ENCODE measurements at places on chromosomes 11 and 22.

GRCh38 chr11:133443206-133443747 lies 89.0 kb downstream of the OPCML start:
- no peak for DNase-seq

GRCh38 chr11:73317803-73318202 lies 9.7 kb downstream of the ARHGEF17 start:
- DNase-seq, result no peak

GRCh38 chr11:133978794-133979193 lies 22.0 kb upstream of the IGSF9B start:
- DNase-seq, result no peak

DNA sequence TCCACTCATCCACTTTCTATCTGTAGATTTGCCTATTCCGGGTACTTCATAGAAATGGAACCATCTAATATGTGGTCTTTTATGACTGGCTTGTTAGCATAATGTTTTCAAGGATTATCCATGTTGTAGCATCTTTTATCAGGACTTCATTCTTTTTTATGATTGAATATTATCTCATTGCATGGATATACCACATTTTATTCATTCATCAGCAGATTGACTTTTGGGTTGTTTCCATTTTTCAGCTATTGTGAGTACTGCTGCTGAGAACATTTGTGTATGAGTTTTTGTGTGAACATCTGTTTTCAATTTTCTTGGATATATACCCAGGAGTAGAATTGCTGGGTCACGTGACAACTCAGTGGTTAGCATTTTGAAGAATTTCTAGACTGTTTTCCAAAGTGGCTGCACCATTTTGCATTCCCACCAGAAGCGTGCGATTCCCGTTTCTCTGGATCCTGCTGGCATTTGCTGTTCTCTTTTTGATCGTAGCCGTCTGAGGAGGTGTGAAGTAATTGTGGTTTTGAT lies 8.9 kb downstream of the DERL3 start:
- no peak for DNase-seq

- DNase-seq, result no peak
Measured at GRCh38 chr11:102453921-102454320, 1.4 kb upstream of the TMEM123 start.

DNA sequence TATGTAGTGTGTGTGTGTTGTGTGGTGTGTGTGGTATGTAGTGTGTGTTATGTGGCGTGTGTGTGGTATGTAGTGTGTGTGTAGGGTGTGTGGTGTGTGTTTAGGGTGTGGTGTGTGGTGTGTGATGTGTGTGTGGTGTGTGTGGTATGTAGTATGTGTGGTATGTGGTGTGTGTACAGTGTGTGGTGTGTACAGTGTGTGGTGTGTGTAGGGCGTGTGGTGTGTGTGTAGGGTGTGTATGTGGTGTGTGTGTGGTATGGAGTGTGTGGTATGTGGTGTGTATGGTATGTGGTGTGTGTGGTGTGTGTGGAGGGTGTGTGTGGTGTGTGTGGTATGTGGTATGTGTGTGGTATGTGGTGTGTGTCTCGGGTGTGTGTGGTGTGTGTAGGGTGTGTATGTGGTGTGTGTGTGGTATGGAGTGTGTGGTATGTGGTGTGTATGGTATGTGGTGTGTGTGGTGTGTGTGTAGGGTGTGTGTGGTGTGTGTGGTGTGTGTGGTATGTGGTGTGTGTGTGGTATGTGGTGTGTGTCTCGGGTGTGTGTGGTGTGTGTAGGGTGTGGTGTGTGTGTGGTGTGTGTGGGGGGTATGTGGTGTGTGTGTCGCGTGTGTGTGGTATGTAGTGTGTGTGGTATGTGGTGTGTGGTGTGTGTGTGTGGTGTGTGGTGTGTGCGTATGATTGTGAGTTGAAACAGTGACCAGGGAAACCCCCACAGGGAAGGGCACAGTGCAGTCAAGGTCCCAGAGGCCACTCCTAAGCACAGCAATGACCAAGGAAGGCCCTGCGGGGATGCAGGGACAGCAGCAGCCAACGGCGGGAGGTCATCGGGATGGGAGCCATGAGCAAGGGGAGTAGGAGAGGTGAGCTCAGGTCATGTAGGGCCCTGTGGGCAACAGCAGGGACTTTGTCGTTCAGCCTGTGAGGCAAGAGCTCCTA lies 2.9 kb upstream of the PPP6R2 start:
- no peak for DNase-seq

- DNase-seq, result no peak
Measured at GRCh38 chr11:19675397-19675796, 37.2 kb upstream of the NAV2 start.

DNA sequence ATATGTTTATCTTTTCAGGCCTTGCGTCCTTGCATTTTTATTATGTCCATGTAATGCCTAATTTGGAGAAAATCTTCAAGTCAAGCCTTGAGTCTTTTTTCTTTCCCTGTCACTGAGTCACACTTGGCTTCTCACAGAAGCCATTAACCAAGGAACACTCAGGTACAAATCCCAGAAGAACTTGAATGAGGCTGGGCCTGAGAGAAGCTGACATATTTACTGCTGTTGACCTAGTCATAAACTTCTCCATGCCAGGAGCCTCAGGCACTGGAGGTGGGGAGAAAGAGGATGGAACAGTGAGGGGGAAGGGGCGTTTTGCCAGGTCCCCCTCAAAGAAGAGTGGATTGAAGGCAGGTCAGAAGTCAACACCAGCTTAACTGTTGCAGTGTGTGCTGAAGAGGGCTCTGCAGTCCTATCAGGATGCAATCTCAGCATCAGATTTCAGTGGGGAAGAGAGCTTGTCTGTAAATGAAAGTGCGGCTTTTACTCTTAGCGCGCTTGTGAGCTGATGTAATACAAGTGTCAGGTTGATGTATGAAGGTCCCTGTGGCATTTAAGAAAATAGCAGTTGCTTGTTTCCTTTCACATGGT lies 526.0 kb downstream of the ETS1 start:
- DNase-seq, result no peak

GRCh38 chr22:35928285-35928798 lies 100.3 kb downstream of the RBFOX2 start:
- no peak for DNase-seq

GRCh38 chr22:18001040-18001893 lies 23.1 kb downstream of the MICAL3 start:
- DNase-seq, result peak; percentile 83

DNA sequence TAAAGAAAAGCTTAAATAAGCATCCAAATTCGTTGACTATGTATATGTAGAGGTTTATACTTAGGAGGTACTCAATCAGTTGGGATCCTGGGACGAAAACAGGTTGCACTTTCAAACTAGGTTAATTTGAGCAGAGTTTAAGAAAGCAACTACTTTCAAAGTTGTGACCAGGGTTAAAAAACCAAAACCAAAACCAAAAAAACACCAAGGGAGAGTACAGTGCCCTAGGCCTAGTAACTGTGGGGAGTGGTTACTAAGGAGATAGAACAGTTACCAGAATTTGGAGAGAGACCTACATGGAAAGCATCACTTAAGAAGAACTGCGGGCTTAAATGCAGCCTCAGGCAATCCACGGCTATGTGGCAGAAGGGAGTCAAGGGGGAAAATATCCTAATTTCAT lies 148.3 kb downstream of the JRKL start:
- DNase-seq, result no peak

DNA sequence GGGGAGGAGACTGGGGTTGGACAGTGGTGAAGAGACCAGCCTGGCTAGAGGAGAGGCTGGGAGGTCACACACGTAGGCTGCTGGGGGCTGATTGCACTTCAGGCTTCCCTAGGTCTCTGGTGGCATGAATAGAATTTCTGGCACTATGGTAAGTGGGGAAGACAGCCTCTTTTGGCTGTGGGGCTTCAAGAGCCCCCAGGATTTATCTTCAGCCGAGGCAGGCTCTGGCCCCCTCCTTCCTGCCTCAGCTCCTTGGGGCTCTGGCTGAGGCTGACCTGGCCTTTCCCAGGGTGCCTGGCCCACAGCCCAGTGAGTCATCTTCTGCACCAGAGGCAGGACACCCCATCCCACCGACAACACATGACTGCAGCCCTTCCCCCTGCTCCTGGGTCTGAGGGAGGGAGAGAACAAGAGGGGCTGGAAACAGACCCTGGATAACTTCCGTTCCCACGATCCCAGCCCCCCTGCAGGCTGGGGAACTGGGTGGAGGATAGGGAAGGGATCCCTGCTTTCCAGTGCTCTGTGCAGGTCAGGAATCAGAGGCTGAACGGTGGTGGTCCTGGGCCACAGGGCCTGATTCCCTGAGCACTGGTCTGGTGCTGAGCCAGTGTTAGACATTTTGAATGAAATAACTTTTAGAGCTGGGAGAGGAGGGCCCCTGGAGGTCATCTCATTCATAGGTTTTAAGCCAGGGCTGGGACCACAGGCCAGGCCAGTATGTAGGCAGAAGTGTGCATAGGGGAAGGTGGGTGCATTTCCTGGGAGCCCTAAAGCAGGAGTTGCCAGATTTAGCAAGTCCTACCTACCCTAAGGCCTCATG lies 26.5 kb downstream of the ARHGEF17 start:
- no peak for DNase-seq

DNA sequence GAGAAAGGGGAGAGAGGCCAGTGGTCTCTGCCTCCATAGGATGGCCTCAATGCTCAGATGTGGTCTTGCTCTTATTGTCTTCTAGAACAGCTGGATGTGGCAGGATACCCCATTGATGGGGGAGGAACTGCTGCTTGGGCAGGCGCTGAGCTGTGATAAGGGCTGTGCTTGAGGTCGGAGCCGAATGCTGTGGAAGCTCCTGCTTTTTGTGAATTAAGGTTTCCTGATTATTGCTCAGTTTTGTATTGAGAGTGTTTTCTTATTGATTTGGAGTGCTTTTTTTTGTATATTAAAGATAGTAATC lies 57.2 kb downstream of the CABIN1 start:
- no peak for DNase-seq

DNA sequence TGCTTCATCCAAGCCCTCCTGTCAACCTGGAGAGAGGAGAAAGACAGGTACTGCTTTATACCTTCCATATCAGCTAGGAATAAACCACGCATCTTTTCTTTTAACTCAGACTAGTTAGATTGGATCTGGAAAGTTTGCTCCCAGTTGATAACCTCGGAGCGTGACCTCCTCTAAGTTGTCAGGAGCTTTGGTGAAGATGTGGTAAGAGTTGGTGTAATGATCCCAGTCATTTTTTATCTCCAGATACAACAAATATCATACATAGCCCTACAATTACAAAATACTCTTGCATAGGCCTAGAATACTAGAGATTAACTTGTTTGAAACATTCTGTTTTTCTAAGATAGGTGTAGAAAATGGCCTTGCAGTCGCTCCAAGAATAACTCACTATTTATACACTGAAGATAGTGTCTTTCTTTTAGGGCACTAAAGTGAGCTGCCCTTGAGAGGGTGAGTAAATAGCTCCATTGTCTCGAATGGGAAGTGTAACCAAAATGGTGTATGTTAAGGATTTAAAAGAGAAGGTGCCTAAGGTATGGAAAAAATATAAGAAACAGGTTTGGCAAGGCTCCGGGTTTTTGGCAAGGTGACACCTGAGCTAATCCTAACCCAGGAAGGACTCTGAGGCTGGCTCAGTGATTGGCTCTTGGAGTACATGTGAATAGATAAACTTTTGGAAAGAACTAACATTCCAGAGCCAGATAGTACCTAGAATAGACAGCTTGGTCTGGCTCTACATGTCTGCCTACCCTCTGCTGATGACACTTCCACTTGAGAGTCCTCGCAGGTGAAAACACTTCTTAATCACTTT lies 59.4 kb downstream of the GLYATL1 start:
- no peak for DNase-seq

GRCh38 chr11:125295931-125296330 lies 131.4 kb downstream of the PKNOX2 start:
- no peak for DNase-seq

DNA sequence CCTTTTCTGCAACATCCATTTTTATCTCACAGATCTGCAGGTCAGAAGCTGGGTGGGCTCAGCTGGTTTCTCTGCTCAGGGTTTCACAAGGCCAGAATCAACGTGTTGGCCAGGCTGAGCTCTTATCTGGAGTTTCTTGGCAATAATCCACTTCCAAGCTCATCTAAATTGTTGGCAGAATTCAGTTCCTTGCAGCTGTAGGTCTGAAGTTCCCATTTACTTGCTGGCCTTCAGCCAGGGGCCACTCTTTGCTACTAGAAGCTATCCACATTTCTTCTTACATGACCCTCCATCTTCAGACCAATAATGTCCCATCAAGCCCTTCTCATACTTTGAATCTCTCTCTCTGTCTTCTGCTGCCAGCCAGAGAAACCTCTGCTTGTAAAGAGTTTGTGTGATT lies 103.5 kb downstream of the WNT11 start:
- DNase-seq, result no peak

DNA sequence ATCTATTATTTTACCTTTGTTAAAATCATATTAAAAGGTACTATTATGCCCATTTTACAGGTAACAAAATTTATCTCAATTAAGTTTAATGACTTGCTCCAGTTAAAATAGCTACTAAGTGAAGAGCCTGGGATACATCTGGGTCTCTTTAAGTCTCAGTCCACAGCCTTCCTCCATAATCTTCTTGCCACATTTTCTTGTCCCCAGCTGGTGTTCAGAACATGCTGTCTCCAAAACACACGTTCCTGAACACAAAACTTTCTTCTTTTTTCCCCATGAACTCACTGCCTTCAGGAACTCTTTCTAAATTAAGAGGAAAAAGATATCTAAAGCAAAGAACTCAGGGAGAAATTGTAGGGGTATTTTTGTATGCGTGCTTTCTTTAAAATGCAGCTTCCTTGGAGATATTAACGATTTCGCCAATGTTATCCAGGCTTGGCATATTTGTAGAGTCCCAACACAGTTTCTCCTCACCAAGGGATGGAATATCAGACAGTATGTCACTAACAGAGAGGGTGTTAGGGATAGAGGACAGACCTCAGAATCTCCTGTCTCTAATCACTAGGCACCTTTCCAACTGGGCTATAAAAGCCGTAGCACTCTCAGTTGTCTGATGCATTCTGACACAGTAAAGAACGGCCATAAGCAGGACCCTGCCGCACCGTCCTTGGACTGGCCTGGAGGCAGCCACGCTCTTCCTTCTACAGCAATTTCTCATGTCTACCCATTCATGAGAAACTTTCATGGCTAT lies 232.8 kb upstream of the BLID start:
- DNase-seq, result no peak

- no peak for DNase-seq
Measured at GRCh38 chr11:92268546-92268945, 43.9 kb downstream of the FAT3 start.

GRCh38 chr11:120499088-120499487 lies 12.5 kb upstream of the GRIK4 start:
- no peak for DNase-seq

DNA sequence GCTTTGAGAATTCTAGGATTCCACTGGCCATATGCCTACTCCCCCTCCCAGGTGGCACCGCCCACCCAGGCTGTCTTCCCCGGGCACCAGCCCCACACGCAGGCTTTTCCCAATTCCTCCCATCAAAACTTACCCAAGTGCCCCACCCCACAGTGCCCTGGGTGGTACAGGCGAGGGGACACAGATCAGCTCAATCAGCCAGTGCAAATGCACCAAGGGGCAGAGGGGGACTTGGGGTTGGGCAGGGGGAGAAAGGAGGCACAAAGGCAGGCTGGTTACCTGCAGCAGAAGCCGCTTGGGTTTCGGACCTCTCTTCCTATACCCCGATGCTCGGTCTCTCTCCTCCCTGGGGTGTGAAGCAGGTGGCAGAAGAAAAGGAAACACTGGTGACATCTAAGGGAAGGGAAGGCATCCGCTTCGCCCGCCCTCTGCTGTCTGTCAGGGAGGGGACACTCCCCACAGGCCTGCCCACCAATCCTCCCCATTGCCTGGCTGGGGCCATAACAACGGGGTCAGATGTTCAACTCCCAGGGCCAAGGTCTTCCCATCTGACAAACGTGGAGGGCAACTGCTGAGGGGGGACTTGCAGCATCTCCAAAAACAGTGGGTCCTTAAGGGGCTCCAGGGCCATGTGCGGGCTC lies 14.0 kb downstream of the CBX7 start:
- DNase-seq, result no peak

GRCh38 chr22:36234213-36234612 lies 5.1 kb downstream of the APOL2 start:
- DNase-seq, result no peak

- no peak for DNase-seq
Measured at GRCh38 chr22:42878561-42879305, 21.7 kb upstream of the ARFGAP3 start.
